ENCODE measurements at places on chromosomes 1 and 21.

DNA sequence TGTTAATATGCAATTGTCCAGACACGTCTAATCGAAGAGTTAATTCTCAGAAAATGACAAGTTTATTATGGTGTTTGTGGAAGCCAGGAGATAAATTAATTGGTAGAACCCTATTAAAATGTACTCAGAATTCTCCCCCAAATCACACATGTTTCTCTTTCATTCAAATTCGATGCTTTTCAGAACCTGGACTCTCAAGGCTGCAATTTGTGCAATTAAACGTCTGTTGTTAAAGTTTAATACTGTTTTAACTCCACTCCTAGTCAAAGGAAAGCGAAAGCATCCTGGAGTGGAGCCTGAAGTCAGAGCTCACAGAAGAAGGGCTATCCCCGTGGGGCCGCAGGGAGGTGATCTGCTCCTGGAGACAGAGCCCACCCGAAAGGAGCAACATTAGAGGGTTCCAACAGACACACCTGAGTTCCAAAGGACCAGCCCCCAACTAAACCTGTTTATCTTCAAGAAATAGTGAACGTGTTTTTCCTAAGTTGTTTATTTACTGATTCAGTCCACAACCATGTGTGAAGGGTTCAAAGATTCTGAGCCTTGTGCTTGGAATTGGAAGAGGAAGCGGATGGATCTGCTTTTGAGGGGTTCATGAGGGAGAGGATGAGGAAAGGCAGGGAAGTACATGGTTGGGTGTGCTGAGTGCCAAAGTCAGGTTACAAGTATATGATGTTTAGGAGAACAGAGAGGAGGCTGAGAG lies 68.0 kb upstream of the AKT3 start:
- DNase-seq, result no peak

- no peak for DNase-seq
Measured at GRCh38 chr1:63967901-63968300, 194.1 kb downstream of the ROR1 start.

DNA sequence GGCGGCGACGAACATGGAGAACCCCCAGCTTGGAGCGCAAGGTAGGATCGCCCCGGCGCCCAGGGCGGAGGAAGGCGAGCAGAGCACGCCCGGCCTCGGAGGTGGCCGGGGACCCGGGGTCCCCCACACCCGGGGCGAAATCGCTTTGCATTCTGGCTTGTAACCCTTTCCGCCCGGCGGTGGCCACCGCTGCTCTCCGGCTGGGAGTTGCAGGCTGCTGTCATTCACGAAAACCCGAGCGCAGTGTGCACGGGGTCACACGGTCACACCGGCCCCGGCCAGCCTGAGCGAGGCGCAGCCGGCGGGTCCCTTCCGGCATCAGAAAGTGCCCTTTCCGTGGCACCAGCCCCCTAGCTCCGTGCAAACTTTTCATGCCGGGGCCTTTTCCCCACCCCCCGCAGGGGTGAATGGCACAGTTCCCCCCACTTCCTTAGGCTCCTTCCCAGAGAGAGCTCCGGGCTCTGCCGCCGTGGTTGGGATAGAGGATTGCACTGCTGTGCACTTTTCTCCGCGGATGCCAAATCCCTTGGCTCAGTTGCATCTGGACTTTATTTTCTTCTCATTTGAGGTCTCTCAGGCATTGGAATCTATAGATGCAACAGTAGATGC lies 802 bp downstream of the KAZN start:
- DNase-seq, result no peak

DNA sequence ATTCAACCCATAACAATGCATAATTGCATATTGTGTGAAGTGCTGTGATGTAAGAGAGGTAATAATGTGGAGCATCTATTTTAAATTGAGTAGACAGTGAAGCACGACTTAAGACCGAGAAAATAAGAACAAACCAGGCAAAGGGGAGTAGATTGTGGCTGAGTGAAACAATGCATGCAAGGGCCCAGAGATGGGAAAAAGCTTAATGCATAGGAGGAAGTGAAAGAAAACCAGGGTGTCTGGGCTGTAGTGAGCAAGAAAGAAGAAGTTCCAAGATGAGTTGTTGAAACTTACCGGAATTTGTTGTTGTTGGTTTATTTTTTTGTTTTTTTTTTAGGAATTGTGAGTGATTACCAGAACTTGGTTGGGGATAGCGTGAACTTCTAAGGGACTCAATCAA lies 104.7 kb downstream of the SNX7 start:
- no peak for DNase-seq

GRCh38 chr1:207987164-207987563 lies 76.2 kb upstream of the CD34 start:
- no peak for DNase-seq

DNA sequence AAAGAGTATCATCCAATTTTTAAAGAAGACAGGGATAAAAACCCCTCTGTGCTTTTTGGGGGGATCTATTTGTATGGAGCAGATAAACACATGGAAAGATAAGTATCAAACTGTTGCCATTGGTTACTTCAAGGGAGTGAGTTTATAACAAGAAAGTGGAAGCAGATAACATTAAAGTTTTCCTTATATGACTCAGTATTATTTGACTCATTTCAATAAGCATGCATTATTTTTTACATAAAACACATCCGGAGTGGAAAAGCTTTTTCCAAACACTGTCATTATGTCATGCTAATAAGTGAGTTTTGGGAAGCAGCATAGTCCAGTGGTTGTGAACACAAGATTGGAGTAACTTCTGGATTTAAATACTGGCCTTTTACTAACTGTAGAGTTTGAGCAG lies 452.2 kb downstream of the LTN1 start:
- no peak for DNase-seq

Data from stimulated activated CD4-positive, alpha-beta T cell treated with anti-CD3 and anti-CD28 coated beads, Interleukin-1b, Interleukin-23, amount 100 ng/mL, for 4 hours (primary cell).